ENCODE measurements at places on chromosomes 5 and 9. TPM values are rescaled to one million over a fixed set of nuclear protein-coding genes. Genes with fewer than 3 reads are reported as not detected.

Gene PCDHB12
- total RNA-seq = 0.08 TPM

Gene HRH2
- total RNA-seq = not detected

Gene TAS2R1
- not detected for total RNA-seq

Gene SCGB3A2
- not detected for total RNA-seq

Gene SPINK4
- total RNA-seq = not detected

Gene CEL
- total RNA-seq = 0.52 TPM

Gene CBY3
- total RNA-seq = not detected

Gene ADAMTS6
- total RNA-seq = 32.3 TPM

Gene DBH
- total RNA-seq = not detected

Gene MAST4
- total RNA-seq = 9.2 TPM

Gene IL13
- not detected for total RNA-seq

Gene DOK3
- total RNA-seq = 1.5 TPM

Gene IL9
- not detected for total RNA-seq
